ENCODE measurements at places on chromosomes 13 and 19. TPM values are rescaled to one million over a fixed set of nuclear protein-coding genes. Genes with fewer than 3 reads are reported as not detected.

CRX gene
- polyA plus RNA-seq, result 0.14 TPM

- DNase-seq, result no peak
Observed at GRCh38 chr13:33138441-33138840, 122.2 kb downstream of the KL start.

- peak; percentile 76 for DNase-seq
Observed at GRCh38 chr19:33389421-33390100, 16.1 kb downstream of the CEBPG start.

DNA sequence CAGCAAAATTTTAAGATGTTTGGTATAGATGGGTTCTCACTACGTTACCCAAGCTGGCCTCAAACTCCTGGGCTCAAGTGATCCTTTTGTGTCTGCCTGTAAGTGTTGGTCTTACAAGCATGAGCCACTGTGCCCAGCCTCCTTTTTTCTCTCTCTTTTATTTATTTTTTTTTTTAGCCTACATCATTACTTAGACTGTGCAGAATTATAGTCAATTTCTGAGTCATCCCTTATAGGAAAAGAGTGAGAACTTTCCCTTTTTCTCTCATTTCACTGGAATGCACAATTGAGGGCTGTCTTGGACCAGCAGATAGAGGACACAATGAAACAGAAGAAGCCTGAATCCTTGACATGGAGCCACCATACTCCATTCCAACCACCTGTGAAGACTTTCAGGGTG lies 13.3 kb downstream of the TSKS start:
- DNase-seq, result no peak

YJEFN3 gene
- 8.8 TPM for polyA plus RNA-seq

DNA sequence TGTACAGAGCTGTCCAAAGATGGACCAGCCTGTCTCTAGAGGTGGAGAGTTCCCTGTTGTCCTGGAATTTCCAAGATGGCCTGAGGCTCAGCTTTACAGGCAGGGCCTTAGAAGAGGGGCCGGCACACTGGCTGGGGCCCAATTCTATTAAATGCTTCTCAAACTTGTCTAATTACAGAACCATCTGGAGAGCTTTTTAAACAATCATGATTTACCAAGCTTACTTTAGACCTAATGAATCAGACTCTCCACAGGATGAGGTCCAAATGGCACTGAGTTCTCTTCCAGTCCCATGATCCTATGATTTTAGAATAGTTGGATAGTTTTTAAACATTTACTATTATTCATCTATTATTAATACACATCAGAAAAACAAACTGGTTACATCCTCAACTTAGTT lies 123.5 kb downstream of the DNAJC3 start:
- DNase-seq, result no peak

DNA sequence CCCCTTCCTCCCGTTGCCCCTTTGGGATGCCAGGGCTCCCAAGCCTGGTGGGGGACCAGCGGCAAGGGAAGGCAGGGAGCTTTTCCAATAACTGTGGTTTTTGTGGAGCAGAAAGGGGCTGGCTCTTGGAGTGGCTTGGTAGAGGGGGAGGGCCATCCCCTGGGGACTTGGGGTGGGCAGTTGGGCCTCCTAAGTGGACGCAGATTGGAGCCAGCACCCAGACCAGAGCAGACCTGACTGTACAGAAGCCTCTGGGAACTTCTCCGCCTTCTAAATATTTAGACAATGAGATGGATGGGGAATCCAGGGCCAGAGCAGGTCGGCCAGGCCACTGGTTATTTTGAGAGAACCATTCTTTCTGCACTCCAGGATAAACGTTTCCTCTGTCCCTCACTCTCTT lies 4.2 kb downstream of the PTGIR start:
- peak; percentile 25 for DNase-seq

RNF225 gene
- polyA plus RNA-seq, result not detected

- no peak for DNase-seq
Observed at GRCh38 chr19:30567536-30568232, 195.5 kb downstream of the ZNF536 start.

RHPN2 gene
- 10.1 TPM for polyA plus RNA-seq

DNA sequence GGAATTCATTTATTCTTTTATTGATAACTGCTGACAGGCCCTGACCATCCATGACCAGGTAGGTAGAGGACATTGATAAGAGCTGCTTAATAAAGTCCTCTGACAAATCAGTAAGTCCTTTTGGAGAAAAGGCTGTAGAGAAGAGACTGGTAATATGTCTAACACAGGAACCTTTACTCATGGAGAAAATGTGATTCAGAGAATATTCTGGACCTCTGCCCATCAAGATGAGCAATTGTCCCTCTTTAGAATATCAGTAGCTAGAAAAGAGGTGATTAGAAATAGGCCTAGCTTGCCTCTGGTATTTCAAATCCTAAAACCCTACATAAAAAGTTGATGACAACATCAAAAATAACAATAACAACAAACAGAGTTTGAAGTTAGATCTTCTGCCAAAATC lies 642.3 kb downstream of the TBC1D4 start:
- DNase-seq, result no peak

C5AR1 gene
- polyA plus RNA-seq, result 2.2 TPM

DNA sequence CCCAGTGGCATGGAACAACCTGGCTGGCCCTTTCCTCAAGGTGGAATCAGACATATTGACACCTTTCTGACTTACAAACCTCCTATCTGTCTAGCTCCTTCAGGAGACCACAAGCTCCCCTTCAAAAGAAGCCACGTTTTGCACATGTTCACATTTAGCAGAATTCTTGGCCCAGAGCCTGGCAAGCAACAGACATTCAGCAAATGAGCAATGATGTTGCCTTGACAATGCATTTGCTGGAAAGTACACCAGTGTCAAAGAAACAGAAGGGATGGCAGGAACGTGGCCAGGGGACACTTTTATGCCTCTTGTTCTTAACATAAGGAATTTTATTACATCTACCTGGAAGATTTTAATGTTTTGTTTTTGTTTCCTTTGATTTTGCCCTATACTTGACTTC lies 85.5 kb upstream of the FGF14 start:
- DNase-seq, result no peak

- DNase-seq, result no peak
Observed at GRCh38 chr13:40667622-40667978, 1.2 kb upstream of the FOXO1 start.

ZNF222 gene
- 10.2 TPM for polyA plus RNA-seq

- DNase-seq, result no peak
Observed at GRCh38 chr13:39811696-39812095, 156.2 kb downstream of the COG6 start.

KASH5 gene
- not detected for polyA plus RNA-seq

DNA sequence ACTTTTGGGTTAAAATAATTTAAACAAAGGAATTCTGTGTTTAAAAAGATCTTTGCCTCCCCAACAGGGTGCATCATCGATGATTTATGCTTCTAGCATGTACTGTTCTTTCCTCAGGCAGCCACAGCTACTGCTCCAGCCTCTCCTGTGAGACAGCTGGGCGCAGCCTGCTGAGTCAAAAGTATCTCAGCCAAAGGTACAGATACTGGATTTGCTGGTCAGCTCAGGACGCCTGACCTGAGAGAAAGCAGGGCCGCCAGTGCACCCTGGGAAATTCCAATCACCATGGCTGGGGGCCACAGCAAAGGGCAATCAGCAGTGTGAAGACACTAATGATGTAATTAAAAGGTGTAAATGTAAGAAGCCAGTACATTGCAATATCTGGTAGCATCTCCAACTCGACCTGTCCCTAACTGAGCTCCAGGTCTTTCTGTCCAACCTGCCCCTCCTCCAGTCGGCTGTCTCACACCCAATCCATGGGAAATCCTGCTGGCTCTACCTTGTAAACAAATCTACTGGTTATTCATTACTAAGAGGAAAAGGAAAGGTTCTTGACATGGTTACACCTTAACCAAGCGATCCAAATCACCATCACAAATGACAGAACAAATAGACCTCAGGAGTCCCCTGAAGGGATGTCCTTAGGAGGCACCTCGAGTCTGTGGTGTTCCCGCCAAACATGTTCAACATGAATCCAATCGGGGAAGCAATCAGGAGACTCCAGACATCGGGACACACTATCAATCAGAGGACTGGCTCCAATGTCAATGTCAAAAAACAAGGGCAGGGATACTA lies 7.3 kb downstream of the OPA3 start:
- DNase-seq, result no peak

DNA sequence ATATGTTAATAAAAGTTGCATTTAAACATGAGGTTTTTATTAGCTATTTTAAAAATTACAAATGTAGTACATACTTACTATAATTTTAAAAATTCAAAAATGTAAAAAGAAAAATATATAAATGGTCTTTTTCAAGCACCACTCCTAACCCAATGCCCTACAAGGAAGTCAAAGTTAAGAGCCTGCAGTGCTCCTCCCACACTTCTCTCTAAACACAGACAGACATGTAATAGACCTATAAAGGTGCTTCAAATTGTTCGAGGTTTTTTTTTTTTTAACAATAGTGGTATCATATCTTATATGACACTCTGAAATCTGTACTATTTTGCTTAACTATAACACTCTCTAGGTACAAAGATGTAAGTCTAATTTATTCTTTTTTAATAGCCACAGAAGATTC lies 25.4 kb downstream of the VWA8 start:
- no peak for DNase-seq

- DNase-seq, result peak; percentile 79
Observed at GRCh38 chr13:28622286-28622685, 36.6 kb upstream of the POMP start.

CBLC gene
- polyA plus RNA-seq, result 4.6 TPM

GRCh38 chr13:45257638-45258333 lies 56.9 kb upstream of the KCTD4 start:
- no peak for DNase-seq

- no peak for DNase-seq
Observed at GRCh38 chr13:84705982-84706710, 823.9 kb upstream of the SLITRK1 start.

PEAK3 gene
- polyA plus RNA-seq, result 0.25 TPM

- DNase-seq, result no peak
Observed at GRCh38 chr13:110637747-110638146, 22.4 kb downstream of the NAXD start.

ZNF729 gene
- polyA plus RNA-seq, result 0.09 TPM

DNA sequence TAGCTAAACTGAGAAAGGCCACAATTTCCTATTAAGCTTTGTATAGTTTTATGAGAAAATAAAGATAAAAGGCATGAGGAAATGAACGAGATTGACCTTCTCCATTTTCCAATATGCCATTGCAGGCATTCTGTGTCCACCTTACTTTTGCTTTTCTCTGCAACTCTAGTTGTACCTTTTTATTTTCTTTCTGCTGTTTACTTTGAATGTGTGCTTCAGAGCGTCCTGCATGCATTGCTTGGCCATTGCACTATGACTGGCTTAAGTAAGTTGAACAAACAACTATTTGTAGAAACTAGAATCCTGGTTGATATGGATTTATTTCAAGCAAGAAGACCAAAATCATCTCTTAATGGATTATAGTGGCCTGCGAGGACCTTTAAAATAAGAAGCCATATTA lies 510.3 kb downstream of the GPC6 start:
- no peak for DNase-seq

DNA sequence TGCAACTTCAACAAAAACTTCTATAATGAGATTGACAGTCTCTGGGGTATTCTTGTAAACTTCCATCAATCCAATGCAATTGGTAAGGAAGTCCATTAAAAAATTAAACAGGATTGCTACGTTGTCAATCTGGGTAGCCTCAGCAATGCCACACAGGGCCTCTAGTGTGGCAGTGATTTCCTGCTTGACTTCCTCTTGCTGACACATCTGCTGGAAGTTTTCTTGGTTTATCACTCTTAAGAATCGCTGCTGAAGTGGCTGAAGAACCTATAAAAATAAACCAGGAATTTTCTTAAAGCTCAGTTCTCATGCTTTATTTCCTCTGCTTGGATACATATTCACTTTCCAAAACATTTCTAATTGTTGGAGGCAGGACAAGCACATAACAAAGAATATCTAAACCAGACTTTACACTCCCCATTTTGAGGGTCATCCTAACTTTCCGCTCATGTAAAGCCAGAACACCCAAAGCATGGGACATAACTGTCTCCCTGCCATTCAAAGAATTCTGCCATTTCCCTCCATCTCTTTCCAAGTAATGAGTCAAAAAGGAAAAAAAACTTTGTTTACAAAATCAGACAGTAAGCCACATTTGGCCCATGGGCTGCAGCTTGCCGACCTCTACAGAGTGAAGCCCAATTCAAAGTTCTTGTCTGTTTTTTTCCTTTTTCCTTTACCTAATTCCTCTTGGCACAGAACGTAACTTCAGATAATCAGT lies 23.2 kb upstream of the EEF1AKMT1 start:
- no peak for DNase-seq

RRAS gene
- polyA plus RNA-seq, result 31.9 TPM

GRCh38 chr19:4354897-4355296 lies 11.5 kb downstream of the MPND start:
- no peak for DNase-seq

DNA sequence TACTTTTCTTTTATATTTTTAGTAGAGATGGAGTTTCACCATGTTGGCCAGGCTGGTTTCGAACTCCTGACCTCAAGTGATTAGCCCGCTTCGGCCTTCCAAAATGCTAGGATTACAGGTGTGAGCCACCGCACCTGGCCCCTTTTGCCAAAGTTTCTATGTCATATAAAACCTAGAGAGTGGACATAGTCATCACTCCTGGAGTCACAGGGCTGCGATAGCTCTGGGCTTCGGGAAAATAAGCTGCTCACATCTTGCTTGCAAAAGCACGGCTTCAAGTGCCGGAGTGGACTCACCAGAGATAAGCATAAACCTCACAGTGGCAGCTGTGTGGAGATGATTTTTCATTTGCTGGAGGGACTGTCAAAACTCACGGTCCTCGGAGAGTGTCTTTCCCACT lies 171.2 kb downstream of the TEX29 start:
- DNase-seq, result no peak

DNA sequence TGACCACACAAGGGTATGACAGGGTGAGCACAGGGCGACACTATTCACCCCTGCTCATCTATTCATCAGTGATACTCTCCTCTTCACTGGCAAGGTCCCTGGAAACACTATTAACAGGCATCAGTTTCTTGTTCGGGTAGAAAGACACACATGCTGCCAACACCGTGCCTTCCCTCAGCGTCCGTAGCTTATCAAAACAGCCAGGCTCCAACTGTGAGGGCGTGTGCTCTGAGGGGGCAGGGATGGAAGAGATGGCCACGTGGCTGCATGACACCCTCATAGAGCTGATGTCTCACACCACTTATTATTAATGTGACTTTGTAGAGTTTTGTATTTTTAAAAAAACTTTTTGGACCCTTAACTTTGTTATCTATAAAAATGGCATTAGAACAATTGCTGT lies 160.3 kb downstream of the ITGBL1 start:
- DNase-seq, result no peak

DNA sequence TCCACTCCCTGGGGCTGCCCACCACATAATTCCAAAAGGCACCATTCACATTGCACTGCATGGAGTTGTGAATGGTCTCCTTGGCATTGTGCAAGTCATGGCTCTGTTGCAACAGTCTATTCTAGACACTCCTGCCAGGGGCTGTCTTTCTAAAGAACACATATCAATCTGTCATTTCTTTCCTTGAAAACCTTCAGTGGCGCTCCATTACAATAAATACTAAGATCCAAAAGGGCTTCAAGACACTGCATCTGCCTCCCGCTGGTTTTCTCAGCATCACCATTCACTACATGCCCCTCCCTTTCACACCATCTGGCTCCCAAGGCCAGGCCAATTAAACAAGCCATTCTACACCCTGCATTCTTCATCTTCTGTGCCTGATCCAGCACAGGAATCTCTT lies 32.2 kb upstream of the TM9SF2 start:
- DNase-seq, result no peak

Measured in left lung (tissue), 14 donors.